ENCODE measurements at places on chromosomes 7 and 10. TPM values are rescaled to one million over a fixed set of nuclear protein-coding genes. Genes with fewer than 3 reads are reported as not detected.
A peak's percentile ranks its signal among the peaks of the same experiment; 100 is the strongest.

GRCh38 chr10:100370714-100371481 lies 23.9 kb downstream of the SCD start:
- DNase-seq: peak; percentile 87

- DNase-seq: no peak
Observed at GRCh38 chr7:101854084-101854865, 36.8 kb downstream of the CUX1 start.

DNA sequence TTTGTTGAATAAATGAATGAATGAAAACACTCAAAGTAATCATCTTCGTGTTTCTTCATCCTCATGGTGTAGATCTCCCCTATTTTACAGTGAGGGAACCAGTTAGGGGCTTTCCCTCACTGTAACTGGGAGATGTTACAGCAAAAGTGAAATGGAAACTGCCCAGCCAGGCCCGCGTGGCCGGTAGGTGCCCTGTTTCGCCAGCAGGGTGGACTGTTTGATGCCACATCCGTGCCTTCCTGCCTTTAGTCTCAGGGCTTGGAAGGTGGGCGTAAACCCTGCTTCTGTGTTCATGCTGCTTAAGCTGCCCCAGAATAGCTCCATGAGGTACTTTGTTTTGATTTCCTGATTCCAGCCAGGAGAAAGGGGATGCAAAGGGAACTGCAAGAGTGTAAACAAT lies 268.8 kb downstream of the PLXNA4 start:
- no peak for DNase-seq

GRCh38 chr7:13179775-13180523 lies 492.5 kb downstream of the ARL4A start:
- peak; percentile 58 for DNase-seq

- peak; percentile 89 for DNase-seq
Observed at GRCh38 chr7:75565132-75565837, 73.2 kb downstream of the SPDYE5 start.

- peak; percentile 50 for DNase-seq
Observed at GRCh38 chr7:94710256-94710655, 54.3 kb upstream of the SGCE start.

Gene CDK1
- 183 TPM for total RNA-seq

Gene TBX20
- not detected for total RNA-seq

Measured in LHCN-M2 (cell line).